ENCODE measurements at places on chromosomes 12 and 14. TPM values are rescaled to one million over a fixed set of nuclear protein-coding genes. Genes with fewer than 3 reads are reported as not detected.

DNA sequence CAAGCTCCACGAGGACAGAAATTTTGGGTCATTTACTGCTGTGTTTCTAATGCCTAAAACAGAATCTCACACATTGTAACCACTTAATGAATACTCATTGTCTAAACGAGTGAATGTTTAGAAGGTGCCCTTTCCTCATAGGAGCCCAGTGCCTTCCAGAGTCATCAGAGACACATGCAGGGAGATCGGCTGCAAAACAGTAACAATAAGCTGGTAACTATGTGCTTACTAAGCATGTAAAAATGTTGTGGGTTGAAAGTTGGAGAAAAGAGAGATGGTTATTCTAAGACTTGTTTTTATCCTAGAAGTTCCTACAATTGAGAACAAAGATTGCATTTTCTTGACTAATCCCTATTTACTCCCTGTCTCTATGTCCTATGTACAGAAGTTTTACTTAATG lies 7.4 kb downstream of the TESPA1 start:
- DNase-seq: no peak

GRCh38 chr14:35938770-35939169 lies 112.6 kb downstream of the BRMS1L start:
- DNase-seq: no peak

The TPPP2 gene
- 0.95 TPM for total RNA-seq

GRCh38 chr12:1013618-1014489 lies 22.8 kb downstream of the ERC1 start:
- no peak for DNase-seq

The NXPH4 gene
- total RNA-seq: 8.0 TPM

DNA sequence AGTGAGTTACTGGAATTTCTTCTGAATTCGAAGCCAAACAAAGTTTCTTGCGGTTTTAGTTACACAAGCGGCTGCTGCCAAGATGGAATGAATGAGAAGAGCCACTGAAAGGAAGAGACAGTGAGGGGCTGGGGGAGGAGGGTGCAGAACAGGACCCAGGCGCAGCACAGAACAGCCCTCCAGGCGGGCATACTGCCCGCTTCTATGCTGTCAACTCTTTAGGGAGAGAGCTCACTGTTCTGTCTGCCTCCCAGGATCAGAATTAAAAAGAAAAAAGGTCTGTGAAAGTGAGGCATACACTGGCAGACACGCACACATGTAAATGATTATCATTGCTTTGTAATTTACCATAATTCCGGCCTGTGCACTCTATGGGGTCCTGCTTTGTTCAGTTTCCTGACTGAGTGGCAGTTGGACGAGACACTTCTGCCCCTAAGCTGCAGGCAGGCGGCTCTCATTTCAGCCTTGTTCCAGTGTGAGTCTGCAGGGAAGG lies 231.6 kb downstream of the CACNA1C start:
- DNase-seq: no peak

GRCh38 chr12:56897844-56898361 lies 36.3 kb downstream of the SDR9C7 start:
- no peak for DNase-seq

GRCh38 chr14:32246751-32247150 lies 43.7 kb upstream of the RNU6-8 start:
- no peak for DNase-seq
